ENCODE measurements at places on chromosomes 11 and 22. TPM values are rescaled to one million over a fixed set of nuclear protein-coding genes. Genes with fewer than 3 reads are reported as not detected.
A peak's percentile ranks its signal among the peaks of the same experiment; 100 is the strongest.

The TCN2 gene
- 6.0 TPM for polyA plus RNA-seq

The LGR4 gene
- 27.9 TPM for polyA plus RNA-seq

The GRAMD4 gene
- polyA plus RNA-seq, result 16.0 TPM

The MCAT gene
- 12.0 TPM for polyA plus RNA-seq

The CHRNA10 gene
- 2.4 TPM for polyA plus RNA-seq

DNA sequence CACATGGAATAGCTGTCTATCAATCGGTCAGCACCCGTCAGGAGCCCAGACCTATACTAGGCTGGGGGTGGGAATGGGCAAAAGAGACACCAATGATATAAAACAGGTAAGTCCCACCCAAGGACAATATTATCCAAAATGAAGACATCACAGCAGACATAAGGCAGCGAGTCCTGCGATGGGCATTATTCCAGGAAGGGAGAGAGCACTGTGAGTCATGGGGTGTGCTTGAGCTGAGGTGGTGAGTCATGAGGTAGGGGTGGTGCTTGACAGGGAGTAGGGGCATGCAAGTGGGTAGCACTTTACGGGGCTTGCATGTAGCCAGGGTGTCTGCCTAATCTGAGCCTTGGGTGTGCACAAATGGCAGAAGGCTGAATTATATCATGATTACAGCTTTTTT lies 605.0 kb upstream of the CADM1 start:
- no peak overlapping the region for H3K4me3 ChIP-seq
- H3K27ac ChIP-seq, result no peak overlapping the region
- no peaks in the 10 kb centered on the region for H3K36me3 ChIP-seq
- DNase-seq, result no peak
- H3K27me3 ChIP-seq, result no peaks in the 10 kb centered on the region
- no peaks in the 10 kb centered on the region for H3K4me1 ChIP-seq

GRCh38 chr11:126403022-126403581 lies 47.6 kb downstream of the ST3GAL4 start:
- H3K4me1 ChIP-seq, result peaks cover 21% of the 10 kb centered on the region
- DNase-seq, result no peak
- no peaks in the 10 kb centered on the region for H3K27me3 ChIP-seq
- H3K36me3 ChIP-seq, result peaks cover 19% of the 10 kb centered on the region

DNA sequence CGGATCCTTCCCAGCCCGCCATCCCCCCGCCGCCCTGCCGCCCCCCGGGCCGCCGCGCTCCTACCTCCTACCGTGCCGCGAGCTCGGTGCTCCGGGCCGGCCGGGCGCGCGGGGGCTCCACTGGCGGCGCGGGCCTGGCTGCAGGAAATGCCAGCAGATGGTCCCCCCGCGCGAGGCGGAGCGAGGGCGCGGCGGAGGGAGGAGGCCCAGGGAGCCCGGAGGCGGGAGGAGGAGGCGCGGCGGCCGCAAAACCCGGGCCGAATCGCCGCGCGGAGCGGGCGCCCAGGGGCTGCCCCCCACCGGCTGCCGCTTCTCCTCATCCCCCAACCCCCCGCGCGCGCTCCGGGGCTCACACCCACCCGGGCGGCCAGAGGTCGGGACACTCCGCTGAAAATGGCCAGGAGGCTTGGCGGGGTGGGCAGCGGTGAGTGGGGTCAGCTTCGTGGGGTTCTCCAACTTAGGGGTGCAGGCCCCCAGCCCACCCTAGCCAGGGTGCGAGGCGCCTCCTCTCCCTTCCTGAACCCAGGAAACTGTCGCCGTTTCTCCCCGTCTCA lies at the start of gene OSBPL5:
TSS of gene OSBPL5 (minus strand) at position 159 of the 554 bp plus-strand sequence. CDS start 36,162 bp downstream, outside the sequence.
- peak within 1 kb of the TSS; percentile 65 for H3K4me3 ChIP-seq
- peaks cover 76% of the 10 kb centered on the region for H3K4me1 ChIP-seq
- H3K36me3 ChIP-seq, result no peaks in the 10 kb centered on the region
- peak; percentile 89 for DNase-seq

- H3K4me1 ChIP-seq, result peaks cover 3% of the 10 kb centered on the region
- H3K27ac ChIP-seq, result no peak overlapping the region
- H3K4me3 ChIP-seq, result no peak overlapping the region
Measured at GRCh38 chr22:28942801-28943500, 59.6 kb downstream of the ZNRF3 start.

DNA sequence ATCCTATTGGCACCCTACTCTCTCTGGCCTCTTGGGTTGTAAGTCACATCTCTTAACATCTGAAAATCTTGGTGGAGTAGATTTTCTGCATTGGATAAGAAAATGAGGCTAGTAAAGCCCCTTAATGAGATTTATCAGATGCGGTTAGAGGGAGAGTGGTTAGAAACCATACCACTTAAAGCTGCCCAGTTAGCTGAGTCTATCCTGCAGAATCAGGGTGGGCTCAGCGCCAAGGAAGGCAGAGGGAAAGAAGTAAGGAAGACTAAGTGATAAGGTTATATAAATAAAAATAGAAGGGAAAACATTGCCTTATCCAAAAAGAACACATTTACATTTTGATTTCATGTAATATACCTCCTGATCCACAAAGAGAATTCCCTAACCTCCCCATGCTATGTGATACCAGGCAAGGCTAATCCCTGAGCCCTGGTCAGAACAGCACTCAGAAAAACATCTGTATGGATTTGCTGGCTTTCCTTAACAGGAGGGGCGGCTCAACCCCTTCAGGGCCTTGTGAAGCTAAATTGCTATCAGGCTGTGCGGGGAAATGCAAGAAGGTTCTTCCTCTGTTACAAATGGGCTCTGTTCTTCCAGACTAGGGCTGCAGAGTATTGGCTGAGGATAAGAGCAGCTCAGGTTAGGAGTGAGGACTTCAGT lies 101.7 kb downstream of the SNX19 start:
- no peaks in the 10 kb centered on the region for H3K36me3 ChIP-seq
- H3K27ac ChIP-seq, result no peak overlapping the region
- no peak overlapping the region for H3K4me3 ChIP-seq
- DNase-seq, result peak; percentile 55
- peaks cover 3% of the 10 kb centered on the region for H3K27me3 ChIP-seq

- peaks cover 21% of the 10 kb centered on the region for H3K36me3 ChIP-seq
- no peaks in the 10 kb centered on the region for H3K27me3 ChIP-seq
- H3K4me1 ChIP-seq, result no peaks in the 10 kb centered on the region
Measured at GRCh38 chr11:67177399-67178281, 58.6 kb downstream of the KDM2A start.

DNA sequence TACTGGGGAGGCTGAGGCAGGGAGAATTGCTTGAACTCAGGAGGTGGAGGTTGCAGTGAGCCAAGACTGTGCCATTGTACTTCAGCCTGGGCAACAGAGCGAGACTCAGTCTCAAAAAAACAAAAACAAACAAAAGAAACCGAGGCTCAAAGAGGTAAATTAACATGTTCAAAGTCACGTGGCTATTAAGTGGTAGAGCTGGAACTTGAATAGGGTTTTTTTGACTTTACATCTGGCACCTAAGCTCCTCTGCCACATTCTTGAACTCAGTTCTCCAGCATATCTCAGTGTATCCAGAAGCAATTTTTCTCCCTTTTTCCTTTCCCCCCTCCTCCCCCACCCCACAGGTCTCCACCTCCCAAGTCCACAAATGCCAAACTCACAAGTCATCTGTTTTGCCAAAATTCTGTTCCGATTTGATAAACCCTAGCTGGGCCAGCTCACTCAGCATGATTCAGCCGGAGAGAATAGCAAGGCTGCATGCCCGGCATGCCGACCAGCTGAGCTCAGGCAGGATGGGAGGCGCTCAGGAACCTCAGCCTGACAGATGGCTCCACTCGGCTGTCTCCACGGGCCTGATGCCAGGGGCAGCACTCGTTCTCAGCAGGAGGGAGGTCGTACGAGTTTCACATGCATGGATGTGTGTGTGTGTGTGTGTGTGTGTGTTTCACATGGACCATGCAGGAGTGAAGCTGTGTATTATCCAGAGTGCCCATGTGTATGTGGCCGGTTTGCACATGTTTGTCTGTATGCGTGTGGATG lies 63.2 kb upstream of the RRAS2 start:
- peaks cover 32% of the 10 kb centered on the region for H3K4me1 ChIP-seq
- H3K27ac ChIP-seq, result peak overlapping the region; percentile 77
- no peak overlapping the region for H3K4me3 ChIP-seq
- no peaks in the 10 kb centered on the region for H3K36me3 ChIP-seq
- no peaks in the 10 kb centered on the region for H3K27me3 ChIP-seq
- peak; percentile 94 for DNase-seq

DNA sequence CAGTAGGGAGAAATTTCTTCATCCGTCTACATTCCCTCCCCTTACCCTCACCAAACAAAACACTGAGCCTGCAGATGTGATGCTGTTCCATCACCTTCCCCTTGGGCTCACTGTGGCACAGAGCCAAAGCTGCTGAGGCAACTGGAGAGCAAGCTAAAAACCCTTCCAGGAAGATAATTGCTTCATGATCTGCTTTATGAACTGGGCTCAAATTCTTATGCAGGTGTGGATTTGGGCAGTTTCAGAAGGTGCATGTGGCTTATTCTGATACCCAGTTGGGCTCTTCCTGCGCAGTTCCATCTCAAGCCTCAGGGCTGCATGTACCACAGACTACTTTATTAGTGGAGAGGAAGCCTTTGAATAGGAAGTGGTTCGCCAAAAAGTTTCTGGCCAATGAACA lies 58.3 kb downstream of the AAMDC start:
- peak; percentile 85 for DNase-seq
- no peak overlapping the region for H3K27ac ChIP-seq
- no peaks in the 10 kb centered on the region for H3K27me3 ChIP-seq
- H3K36me3 ChIP-seq, result peaks cover 68% of the 10 kb centered on the region

GRCh38 chr11:78331711-78332110 lies 85.9 kb downstream of the GAB2 start:
- no peak for DNase-seq
- no peak overlapping the region for H3K27ac ChIP-seq
- H3K4me3 ChIP-seq, result no peak overlapping the region
- H3K36me3 ChIP-seq, result no peaks in the 10 kb centered on the region
- no peaks in the 10 kb centered on the region for H3K27me3 ChIP-seq
- no peaks in the 10 kb centered on the region for H3K4me1 ChIP-seq

DNA sequence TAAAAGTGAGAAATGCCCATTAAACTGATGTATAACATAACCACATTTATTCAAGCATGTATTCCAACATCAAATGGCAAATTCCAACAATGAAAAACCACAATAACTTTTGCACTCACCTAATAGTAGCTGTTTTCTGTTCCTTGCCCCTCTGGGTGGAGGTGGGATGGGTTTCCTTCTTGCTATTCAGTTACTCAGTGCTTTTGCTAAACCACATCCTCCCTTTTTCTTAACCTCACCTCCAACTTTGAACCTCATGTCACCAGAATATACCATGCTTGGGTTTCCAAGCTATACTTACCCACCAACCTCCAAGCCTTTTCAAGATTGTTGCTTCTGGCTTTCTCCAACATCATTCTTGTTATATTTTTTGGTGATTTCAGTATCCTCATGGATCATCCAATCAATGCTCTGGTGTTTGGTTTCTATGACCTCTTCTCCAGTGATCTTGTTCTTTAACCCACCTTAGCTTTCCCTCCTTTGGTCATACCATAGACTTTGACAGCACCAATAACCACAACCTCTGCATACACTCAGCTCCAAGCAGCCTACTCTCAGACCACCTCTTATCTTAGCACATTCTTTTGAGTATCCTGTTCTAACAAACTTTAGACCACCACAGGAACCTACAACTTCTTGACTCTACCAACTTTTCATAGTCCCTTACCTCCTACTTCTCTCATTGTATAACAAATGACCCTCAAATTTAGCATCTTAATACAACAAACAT lies 3.2 kb upstream of the CCDC15 start:
- no peak overlapping the region for H3K4me3 ChIP-seq
- no peaks in the 10 kb centered on the region for H3K27me3 ChIP-seq
- no peak overlapping the region for H3K27ac ChIP-seq
- no peak for DNase-seq
- H3K4me1 ChIP-seq, result peaks cover 10% of the 10 kb centered on the region
- H3K36me3 ChIP-seq, result no peaks in the 10 kb centered on the region

DNA sequence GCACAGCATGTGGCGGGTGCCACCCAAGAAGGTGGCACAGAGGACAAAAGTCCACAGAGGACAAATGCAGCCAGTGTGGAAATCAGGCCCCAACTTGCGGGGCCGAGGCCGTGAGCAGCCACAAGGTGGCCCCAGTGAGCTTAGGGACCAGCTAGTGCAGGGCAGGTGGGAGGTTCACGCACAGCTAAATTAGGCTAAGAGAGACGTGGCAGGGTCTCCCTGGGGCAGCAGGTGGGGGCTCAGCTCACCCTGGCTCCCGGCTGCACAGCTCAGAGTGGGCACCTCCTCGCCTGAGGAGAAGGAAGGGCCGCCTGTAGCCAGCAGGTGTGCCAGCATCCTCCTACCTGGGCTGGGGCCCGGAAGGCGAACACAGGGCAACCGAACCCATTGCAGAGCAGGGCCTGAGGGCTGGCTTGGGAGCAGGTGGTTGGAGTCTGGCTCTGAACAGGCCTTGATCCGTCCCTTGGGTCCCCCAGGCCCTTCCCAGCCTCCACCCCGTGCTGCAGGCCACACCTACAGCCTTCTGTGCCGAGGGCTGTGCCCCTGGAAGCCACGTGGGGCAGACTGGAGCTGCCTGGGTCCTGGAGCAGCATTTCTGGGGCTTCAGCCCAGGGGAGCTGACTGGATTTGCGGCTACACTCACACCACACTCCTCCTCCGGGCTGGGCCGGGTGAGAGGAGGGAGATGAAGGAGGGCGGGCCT lies 26.1 kb upstream of the CELSR1 start:
- no peak overlapping the region for H3K4me3 ChIP-seq
- H3K4me1 ChIP-seq, result peaks cover 19% of the 10 kb centered on the region
- no peaks in the 10 kb centered on the region for H3K36me3 ChIP-seq
- no peaks in the 10 kb centered on the region for H3K27me3 ChIP-seq
- H3K27ac ChIP-seq, result no peak overlapping the region

- H3K4me3 ChIP-seq, result no peak overlapping the region
- DNase-seq, result no peak
- H3K27me3 ChIP-seq, result no peaks in the 10 kb centered on the region
- no peaks in the 10 kb centered on the region for H3K4me1 ChIP-seq
- peaks cover 17% of the 10 kb centered on the region for H3K36me3 ChIP-seq
Measured at GRCh38 chr22:40876907-40877306, 15.0 kb upstream of the DNAJB7 start.

DNA sequence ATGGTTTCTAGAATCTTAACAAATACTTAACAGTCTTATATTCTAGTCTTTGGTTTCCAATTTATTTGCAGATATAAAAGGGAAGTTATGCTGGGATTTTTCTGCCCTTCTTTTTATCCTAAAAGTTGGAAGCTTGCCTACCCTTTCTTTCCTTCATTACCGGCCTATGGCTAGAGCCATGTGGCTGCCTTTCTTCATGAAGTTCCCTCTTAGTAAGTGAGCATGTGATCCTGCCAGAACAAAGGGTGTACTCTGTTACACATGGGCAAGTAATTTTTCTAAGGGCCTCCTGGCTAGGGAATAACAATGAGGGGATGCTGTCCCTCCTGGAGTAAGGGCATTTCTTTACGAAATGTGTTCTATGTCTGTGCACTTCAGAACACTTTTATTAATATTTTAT lies 252.1 kb upstream of the PITPNB start:
- H3K4me1 ChIP-seq, result peaks cover 5% of the 10 kb centered on the region
- DNase-seq, result no peak
- no peaks in the 10 kb centered on the region for H3K36me3 ChIP-seq

- no peak for DNase-seq
- H3K4me1 ChIP-seq, result peaks cover 7% of the 10 kb centered on the region
- H3K27ac ChIP-seq, result peak overlapping the region; percentile 32
- no peaks in the 10 kb centered on the region for H3K27me3 ChIP-seq
- H3K36me3 ChIP-seq, result no peaks in the 10 kb centered on the region
Measured at GRCh38 chr11:114091516-114092397, 32.2 kb downstream of the ZBTB16 start.

All from muscle of leg (tissue), 16 donors.